ENCODE measurements at places on chromosomes 3 and 15.

DNA sequence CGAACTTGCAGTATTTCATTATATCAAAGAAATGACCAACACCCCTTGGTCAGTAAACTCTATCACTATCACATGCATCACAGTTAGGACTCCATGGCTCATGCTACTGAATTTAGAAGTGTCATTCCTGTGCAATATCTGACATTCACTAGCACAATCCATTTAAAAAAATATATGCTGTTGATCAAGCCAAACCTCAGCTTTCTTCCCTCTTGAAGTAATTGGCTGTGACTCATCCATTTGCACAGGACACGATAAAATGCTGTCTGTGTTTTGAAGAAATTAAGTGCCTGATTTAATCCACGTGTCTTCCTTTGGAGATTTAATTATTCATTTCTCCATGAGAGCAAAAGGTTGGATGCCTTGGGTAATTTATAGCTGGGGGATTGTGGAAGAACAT is 38.9 kb downstream of the CPNE4 start:
- no peak for DNase-seq

DNA sequence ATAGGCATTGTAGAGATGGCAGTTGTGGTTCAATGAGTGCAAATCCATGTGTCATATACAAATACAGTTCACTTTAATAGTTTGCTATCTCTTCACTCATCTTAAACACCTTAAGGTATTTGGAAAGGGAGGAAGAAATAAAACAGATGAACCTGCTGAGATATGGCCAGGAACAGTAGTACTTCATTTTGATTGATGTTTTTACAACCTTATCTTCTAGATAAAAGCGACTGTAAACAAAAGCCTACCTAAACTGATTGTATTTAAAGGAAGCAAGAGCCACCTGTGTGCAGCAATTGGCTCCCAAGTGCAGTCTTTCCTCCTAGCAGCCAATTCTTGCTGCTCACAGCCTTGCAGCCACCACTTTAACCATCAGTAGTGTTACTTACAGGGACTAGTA is 217.7 kb downstream of the CDIN1 start:
- no peak for DNase-seq

DNA sequence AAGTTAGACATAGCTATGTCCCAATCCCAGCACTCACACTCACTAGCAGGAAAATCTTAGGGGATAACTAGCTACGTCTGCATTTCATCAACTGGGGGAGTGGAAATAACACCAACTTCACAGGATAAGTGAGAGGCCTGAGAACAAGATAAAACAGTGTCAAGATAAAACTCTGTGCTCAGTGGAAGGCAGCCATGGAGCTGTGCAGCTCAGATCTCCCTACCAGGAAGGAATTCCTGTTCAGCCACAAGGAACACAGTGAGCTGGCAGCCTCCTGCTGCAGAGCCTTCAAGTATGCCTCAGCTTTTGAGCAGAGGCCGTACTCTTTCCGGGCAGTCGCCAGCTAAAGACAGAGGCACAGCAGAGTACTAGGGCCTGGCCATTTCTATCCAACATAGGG is 115.8 kb upstream of the TOPAZ1 start:
- no peak for DNase-seq

GRCh38 chr3:120566243-120566975 is 29.7 kb upstream of the NDUFB4 start:
- DNase-seq: no peak

GRCh38 chr15:93179072-93179471 is 90.1 kb upstream of the RGMA start:
- no peak for DNase-seq
